ENCODE measurements at places on chromosomes 3 and 15.

DNA sequence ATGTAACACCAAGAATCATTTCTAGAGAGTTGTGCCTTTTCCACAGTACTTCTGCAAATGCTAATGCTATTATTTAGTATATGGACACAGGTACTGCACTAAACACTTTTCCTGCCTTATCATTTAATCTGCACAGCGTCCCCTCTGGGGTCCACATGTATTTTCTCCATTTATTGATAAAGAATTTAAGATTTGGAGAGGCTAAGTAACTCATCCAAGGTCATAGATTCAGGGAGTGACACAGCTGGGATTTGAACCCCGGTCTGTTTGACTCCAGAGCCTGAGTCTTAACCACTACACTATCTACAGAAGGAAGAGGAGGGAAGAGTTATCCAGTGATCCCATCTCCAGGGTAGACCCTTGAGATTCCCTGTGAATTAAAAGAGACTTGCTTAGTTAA lies 24.9 kb upstream of the TPRG1 start:
- DNase-seq = no peak

GRCh38 chr3:36146404-36146803 lies 233.9 kb upstream of the STAC start:
- DNase-seq = no peak

GRCh38 chr15:45378913-45379262 lies 544 bp upstream of the GATM start:
- DNase-seq = no peak

- DNase-seq = no peak
Measured at GRCh38 chr3:157318639-157319288, 117.9 kb upstream of the PTX3 start.

- no peak for DNase-seq
Measured at GRCh38 chr3:174792864-174793263, 66.3 kb upstream of the NAALADL2 start.

GRCh38 chr15:74259292-74259648 lies 23.1 kb downstream of the CCDC33 start:
- no peak for DNase-seq

GRCh38 chr15:65926899-65927298 lies 57.6 kb downstream of the RAB11A start:
- DNase-seq = no peak

- no peak for DNase-seq
Measured at GRCh38 chr15:100764778-100765466, 114.7 kb upstream of the ALDH1A3 start.

DNA sequence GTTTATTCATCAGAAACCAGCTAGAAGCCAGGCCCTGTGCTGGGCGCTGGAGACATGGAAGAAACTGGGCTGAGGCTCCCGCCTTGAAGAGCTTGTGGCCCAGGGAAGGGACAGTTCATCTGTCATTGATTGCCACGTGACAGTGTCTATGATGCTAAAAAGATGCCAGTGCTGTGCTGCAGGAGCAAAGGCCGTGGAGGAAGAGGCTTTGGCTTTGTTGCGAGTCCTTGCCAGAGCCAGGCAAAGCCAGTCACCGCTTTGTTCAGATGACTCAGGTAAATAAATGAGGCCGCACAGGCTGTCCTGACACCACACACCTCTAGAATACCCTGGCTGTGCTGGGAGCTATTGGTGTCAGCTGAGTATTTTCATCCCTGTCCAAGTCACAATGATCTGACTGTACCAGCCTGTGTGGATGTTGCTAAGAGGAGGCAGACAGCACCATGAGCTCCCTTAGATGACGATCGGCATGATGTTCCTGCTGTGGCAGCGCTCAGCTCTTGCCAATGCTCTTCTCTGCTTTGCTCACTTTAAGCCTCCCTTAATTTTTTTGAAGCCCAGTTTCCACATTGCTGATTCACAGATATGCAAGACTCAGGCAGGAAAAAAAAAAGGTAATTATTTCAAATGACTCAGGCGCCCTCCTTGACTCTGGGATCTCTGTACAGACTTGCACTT lies 77.5 kb downstream of the CCNL1 start:
- no peak for DNase-seq

DNA sequence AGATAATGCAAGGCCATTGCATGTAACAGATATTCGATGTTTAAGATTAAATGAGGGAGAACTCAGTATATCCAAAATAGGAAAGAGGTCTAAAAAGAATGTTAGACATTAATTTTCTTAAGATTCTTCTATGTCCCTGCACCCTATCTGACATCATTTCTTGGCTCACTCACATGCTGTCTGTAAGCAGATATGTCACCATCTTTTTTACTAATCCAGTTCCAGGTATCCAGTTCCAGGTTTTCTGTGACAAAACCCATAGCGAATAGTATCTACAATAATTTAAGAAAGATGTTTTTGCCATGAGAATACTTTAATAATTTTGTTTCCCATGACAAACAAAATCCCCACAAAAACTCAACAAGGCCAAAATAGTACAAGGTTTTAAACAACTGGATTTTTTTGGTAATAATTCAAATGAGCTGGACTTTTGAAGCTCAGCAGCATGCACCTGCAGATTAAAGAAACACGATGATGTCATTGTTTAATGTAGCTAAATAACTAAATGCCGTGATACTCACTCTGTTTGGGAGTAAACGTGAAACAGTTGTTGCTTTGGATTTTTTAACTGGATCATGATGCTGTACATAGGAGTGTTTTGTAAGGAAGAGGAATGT lies 867.6 kb downstream of the EPHA3 start:
- DNase-seq = no peak

- DNase-seq = peak; percentile 56
Measured at GRCh38 chr15:101277038-101277822, at the start of gene SELENOS. TSS of gene SELENOS (minus strand) at chr15:101277485. CDS start at chr15:101277417, 68 bp downstream.

DNA sequence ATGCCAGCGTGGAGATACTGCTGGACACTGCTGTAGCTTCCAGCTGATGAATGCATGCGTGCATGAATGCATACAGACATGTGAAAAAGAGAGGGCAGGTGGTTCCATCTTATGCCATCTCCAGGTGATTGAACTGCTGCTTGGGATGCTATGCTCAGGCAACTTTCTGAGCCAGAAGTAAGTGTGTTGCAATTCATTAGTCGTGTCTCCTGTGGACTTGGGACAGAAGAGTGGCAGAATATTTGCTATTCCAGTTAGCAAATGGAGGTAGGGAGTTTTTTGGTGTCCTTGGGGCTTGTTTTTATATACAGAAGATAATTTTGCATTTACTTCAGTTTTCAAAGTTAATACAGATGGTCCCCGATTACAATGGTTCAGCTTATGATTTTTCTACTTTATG lies 33.3 kb downstream of the ANKDD1A start:
- no peak for DNase-seq

DNA sequence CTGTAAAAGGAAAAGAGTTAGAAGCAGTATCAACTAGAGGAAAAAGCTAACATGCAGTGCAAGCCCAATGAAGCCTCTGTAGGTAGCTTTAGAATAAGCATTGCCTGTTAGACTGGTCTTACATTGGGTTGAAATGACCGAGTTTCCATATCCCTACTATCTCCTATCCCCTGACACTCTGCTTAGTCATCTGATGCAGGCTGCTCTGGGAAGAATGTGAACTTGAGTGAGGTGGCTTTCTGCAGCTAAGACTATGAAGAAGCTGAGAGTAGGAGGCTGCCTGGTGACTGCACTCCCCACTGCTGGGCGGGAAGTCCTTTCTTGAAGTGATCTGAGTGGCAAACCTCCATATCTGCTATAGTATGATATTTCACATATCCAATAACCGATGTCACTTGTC lies 64.7 kb downstream of the OXSM start:
- no peak for DNase-seq

GRCh38 chr3:179244878-179245277 lies 6.0 kb downstream of the KCNMB3 start:
- no peak for DNase-seq

- no peak for DNase-seq
Measured at GRCh38 chr15:48242535-48242934, 36.4 kb downstream of the SLC12A1 start.

- DNase-seq = peak; percentile 51
Measured at GRCh38 chr3:149494022-149494758, 19.7 kb downstream of the TM4SF4 start.

DNA sequence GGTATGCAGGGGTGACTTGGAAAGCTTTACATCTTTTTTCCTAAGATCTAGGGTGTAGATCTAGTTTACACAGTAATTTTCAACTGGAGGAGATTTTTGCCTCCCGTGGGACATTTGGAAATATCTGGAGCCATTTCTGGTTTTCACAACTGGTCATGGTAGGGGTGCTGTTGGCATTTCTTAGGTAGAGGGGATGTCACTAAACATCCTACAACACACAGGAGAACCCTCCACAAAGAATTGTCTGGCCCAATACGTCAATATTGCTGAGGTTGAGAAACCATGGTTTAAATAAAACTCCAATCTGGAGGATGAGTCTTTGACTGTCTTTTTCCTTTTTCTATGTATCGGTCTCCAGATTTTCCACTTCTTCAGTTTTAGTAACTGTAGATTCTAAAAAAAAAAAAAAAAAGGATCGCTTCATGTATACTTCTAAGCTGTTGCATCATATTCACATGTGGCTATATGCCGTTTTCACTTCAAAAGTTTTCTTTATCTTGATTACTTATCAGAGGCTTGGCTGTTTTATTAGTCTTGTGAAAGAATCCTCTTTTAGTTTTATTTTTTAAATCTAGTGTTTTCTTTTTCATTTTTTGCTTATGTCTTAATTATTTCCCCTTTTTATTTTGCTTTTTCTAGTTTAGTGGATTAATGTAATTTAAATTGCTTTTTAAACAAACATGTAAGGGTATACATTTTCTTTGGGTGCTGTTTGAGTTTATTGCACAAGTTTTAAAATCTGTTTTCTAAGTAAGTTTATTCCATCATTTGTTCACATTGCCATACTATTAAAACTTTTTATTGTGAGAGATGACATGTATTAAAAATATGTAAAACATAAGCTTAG lies 21.2 kb downstream of the UBE2Q2 start:
- DNase-seq = no peak

- DNase-seq = no peak
Measured at GRCh38 chr3:152419748-152420147, 151.0 kb downstream of the MBNL1 start.

GRCh38 chr3:102451543-102451942 lies 16.7 kb downstream of the ZPLD1 start:
- no peak for DNase-seq

- no peak for DNase-seq
Measured at GRCh38 chr3:8871306-8871705, 92.0 kb downstream of the RAD18 start.

GRCh38 chr3:153513236-153513635 lies 351.2 kb downstream of the RAP2B start:
- DNase-seq = no peak

- DNase-seq = no peak
Measured at GRCh38 chr3:23019596-23020300, 183.4 kb upstream of the UBE2E2 start.

DNA sequence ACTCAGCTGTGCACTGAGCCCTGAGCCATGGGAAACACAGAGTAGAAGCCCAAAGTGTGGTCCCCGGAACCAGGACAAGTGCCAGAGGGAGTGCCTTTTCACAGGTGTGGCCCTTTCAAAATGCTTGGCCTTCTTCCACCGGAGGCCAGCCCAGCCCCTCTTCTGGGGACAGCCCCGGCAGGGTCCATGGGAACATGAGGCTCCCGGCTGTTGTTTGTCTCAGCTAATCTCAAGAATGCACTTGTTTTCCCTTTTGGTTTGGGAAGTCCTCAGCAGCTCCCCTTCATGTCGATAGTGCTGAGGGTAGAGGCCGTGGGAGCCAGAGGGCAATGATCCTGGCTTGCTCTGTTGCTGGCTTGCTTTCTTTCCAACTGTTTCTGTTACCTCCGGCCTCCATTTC lies 91.1 kb upstream of the MRPS22 start:
- no peak for DNase-seq

- DNase-seq = no peak
Measured at GRCh38 chr3:14509796-14510100, 30.4 kb downstream of the GRIP2 start.
